ENCODE measurements at places on chromosomes 1 and 21.

- DNase-seq = no peak
These were observed 27.9 kb downstream of the ARHGEF16 start for GRCh38 chr1:3482378-3482849.

DNA sequence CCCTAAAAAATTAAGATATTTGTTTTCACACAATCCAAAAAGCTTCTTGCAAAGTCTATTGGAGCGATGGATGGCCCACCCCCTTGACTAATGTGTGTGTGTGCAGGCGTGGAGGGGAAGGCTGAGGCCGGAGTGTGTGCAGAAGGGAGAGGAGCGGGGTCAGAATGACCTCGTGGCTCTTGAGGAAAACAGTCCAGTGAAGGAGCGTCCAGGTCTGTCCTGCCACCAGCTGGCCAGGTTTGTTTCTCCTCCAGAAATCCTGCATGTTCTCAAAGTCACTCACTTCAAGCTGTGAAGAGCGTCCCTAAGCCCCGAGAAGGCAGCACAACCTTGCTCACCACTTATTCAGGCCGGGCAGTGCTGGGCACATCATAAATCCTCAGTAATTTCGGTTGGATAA lies 69.5 kb upstream of the SSX2IP start:
- DNase-seq = no peak

GRCh38 chr1:202411422-202411821 lies 62.9 kb downstream of the PPP1R12B start:
- DNase-seq = no peak

- DNase-seq = no peak
These were observed 8.5 kb downstream of the GPA33 start for GRCh38 chr1:167081594-167082156.

DNA sequence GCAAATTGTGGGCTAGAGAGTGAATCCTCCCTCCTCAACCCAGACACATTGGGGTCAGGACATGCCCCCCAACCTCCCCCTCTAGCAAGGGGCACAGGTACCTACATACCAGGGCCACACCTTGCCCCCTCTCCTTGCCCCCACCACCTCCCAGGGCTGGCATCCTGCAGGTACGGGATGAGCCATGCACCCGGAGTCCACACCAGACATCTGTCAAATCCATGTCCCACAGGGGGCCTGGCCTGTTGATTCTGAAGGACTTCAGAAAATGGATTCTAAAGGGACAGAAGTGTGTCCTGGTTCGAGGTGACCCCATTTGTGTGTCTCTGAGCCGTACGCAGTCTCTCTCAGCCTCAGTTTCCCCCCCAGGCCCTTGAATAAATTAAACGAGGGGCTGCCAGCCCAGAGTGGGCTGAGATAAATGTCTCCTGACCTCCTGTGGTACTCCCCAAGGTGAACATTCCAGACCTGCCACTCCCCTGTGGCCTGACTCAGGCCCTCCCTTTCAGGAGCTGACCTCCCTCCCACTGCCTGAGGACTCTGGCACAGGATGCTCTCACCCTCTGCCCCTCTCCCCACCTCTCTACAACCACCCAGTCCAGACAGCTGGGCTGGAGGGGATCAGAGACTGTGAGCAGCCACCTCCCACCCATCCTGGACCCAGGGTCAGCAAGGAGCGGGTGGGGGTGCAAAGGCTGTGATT lies 94.5 kb downstream of the EPHB2 start:
- no peak for DNase-seq

All from NCI-H2081 (cell line).